Epithelial cell of proximal tubule (primary cell): ENCODE measurements at places on chromosomes 3 and 15. TPM values are rescaled to one million over a fixed set of nuclear protein-coding genes. Genes with fewer than 3 reads are reported as not detected.
A peak's percentile ranks its signal among the peaks of the same experiment; 100 is the strongest.

The IL12A gene
- total RNA-seq, result 2.9 and 8.1 TPM in 2 replicates

DNA sequence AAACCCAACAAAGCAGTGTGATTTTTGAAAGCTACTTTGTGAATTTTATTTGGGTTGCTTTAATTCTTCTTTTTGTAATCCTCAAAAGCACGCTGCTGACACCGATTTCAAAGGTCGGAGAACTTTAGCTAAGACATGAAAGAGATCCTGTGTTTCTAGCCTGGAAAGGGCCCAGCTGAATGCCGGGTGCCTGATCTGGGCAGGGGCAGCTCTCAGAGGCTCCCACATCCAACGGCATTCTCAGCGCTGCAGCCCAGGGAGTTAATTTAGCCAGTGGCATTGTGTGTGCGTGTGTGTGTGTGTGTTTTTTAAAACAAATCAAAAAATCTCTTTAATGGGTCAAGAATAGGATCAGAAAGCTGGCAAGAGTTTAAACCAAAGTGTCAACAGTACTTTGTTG is 6.6 kb downstream of the RBP1 start:
- no peak for DNase-seq

- DNase-seq, result no peak
Observed at GRCh38 chr15:63140936-63141335, 16.3 kb downstream of the RPS27L start.

GRCh38 chr15:68729789-68730411 is 90.8 kb downstream of the ANP32A start:
- DNase-seq, result peak; percentile 27

DNA sequence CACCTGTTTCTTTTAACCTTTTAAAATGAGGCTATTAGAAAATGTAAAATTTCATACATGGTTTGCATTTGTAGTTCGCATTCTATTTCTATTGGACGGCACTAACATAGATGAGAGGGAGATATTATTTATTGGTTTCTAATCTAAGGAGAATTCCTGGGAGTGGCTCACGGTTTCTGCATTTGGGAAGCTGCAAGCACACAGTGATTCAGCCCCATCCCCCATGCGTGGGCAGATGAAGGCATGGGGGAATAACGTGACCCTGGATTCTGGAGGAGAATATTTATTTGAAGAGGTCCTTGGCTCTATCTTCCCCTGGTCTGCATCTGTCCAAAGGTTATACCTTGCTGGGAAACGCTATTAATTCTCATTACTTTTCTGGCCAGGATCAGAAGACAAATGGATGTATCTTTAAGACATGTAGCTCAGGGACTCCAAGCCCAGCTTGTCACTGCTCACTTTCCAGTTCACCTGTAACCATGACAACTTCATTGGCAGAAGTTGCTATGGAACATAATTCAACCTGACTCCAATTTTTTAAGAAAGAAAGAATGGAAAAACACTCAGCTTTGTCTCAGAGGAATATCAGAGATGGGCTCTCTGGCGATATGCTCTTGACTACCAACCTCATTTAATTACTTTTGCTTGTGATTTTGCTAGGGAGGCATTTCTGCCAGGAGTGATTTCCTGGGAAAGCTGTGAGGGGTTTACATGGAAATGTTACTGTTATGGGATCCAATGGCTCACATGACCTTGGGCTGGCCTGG is 27.2 kb upstream of the POMGNT2 start:
- no peak for DNase-seq

The OXTR gene
- total RNA-seq, result 5.9 and 8.4 TPM in 2 replicates

DNA sequence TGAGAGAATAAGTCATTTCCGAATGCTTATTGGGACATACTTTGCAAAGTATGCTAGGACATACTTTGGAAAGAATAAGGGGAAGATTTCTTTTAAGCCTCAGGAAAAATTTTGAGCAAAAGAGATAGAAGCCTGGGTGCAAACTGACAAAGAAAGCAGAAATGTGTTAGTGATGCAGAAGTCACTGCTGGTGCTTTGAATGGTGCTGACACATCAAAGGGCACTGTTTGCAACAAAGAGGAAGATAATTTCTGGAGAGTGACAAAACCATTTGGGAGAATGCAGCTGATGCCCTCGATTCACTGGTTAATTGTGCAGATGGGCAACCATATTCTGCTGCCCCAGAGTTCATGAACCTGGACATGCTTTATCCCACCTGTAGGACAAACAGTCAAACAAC is 11.0 kb upstream of the RAP2B start:
- no peak for DNase-seq

DNA sequence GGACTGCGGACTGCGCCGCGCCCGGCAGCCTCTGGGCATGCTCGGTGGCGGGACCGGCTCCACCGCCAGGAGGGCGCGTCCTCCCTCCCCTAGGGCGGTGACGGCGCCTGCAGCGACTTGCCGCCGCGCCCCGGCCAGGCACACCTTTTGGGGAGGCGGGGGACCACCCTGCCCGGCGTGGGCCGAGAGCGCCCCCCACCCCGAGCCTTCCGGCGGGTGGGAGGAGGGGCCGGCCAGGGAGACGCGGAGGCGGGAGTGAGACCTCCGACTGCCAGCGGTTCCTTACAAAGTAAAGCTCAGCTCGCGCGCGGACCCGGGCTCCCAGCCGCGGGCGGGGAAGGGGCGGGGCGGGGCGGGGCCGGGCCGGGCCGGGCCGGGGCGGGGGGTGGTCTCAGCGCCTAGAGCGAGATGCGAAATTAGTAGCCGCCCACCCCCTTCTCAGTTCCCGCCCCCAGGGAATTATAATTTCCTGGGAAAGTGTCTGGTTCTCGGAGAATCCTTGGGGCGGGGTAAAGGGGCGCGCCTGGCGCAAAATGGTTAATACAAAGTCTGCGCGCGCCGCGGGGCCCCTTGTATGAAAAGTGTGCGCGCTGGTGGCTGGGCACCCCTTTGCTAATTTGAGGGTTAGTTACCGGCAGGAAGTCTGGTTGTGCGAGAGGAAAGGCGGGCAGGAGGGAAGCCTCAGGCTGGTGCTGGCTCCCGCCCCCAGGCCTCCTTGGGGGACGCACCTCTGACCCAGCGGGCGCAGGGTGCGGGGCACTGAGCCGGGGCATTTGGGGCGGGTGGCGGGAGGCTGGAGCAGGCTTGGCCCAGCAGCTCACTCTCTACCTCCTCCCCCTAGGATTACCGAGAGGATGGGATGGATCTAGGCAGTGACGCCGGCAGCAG is 224.8 kb upstream of the IL12A start:
- no peak for DNase-seq

DNA sequence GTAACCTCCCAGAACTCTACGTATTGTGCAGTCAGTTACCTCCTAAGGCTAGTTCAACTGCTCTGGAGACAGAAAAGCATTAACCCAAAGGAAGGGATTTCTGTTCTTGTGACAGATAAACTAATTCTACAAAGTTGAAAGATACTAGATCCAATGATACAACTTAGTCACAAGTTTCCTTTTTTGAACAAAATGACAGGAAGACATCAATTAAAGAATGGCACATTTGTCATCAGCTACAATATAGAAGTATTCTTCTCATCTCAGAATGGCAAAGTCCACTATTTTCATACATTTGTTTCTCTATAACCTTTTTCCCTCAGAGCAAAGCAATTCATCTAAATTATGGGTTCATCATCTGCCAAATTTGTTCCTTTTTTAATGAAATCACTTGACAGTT is 43.7 kb downstream of the ISL2 start:
- DNase-seq, result no peak

The PLCH1 gene
- total RNA-seq, result 3.1 and 3.2 TPM in 2 replicates

GRCh38 chr3:29731050-29731449 is 450.2 kb downstream of the RBMS3 start:
- no peak for DNase-seq

- peak; percentile 53 for DNase-seq
Observed at GRCh38 chr15:74396445-74397238, 29.2 kb upstream of the CYP11A1 start.

The GOLGA6B gene
- total RNA-seq, result 0.35 TPM in 1 of 2 replicates, not detected in the other

DNA sequence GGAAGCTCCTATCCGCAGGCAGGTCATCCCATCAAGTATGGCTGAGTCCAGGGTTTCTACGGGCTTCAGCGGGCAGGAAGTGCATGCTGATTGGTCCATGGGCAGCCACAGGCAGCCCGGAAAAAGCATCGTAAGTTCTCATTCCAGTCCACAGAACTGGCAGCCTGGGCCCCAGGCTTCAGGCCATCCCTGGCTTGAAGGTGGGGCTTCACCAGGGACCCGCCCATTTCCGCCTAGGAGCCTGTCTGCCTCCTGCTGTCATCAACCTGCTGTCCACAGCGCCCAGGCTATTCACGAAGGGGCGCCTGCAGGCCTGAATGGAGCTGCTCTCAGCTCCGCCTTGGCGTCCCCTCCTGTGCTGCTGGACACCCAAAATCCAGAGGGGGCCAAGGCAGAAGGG is 13.9 kb downstream of the PCYT1A start:
- DNase-seq, result no peak

DNA sequence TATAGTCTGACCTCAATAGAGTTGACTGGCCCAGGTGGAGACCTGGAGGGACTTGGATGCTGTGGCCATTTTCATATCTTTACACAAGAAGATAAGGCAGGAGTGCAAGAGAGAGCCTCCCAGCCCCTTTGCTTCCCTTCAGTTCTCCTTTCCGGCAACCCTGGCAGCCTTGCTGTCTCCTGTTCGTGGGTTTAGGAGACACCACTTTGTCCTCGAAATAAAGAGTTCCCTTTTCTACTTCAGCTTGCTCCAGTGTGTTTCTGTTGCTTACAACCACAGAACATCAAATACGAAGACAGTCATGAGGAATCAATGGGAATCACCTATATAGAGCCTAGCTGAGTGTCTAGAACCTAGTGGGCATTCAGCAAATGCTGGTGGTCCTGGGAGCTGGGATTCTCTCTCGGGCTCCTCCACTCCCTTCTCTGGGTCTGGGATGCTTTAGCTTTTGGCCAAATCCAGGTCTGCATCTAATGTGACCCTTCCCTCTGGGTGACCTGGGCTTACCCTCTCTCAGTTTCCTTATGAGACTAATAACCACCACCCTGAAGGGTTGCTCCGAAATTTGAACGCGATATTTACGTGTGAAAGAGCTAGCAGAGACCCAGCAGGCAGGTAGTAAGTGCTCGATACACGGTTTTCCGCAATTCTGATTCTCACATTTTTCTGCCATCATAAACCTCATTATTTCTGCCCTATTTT is 44.5 kb downstream of the PCSK6 start:
- DNase-seq, result no peak

The GOLGA6A gene
- not detected in 2 replicates for total RNA-seq
